ENCODE measurements at places on chromosomes 1 and 21.

DNA sequence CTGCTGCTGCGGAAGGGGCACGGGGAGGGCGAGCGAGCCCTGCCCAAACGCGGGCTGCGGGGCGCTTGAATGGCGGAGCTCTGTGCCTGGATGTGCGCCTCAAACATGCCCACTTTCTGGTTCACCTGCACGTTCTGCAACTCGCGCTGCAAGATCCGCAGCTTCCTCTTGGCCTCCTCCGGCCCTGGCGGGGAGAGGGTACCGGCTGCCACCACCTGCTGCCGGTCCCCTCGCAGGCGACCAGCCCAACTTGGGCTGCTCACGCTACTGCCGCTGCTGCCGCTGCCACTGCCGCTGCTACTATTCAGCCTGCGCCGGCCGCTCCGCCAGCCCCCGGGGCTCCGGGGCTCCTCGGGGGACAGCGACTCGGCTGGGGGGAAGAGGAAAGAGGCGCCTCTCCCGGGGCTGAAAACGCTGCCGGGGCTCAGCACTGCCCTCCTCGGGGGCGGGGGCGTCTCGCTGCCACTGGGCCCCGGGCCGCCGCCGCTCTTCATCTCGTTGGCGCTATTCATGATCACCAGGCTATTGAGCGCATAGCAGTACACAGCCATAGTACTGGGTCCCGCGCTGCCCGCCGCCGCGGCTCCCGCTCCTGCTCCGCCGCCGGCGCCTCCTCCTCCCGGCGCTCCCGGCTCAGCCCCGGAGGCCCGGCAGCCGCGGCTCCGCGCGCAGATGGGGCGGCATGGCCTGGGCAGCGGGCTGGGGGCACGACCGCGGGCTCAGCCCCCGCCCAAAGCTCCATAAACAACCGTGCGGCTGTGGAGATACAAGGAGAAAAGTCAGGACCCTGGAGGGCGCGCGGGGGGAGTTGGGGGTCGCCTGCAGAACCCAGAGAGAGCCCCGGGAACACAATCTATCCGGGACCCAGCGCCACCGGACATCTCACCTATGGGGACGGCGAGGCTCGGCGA lies 1.9 kb downstream of the ITPKB start:
- DNase-seq = peak; percentile 67

- no peak for DNase-seq
These were observed 111.0 kb downstream of the GABPA start for GRCh38 chr21:25845729-25846256.

DNA sequence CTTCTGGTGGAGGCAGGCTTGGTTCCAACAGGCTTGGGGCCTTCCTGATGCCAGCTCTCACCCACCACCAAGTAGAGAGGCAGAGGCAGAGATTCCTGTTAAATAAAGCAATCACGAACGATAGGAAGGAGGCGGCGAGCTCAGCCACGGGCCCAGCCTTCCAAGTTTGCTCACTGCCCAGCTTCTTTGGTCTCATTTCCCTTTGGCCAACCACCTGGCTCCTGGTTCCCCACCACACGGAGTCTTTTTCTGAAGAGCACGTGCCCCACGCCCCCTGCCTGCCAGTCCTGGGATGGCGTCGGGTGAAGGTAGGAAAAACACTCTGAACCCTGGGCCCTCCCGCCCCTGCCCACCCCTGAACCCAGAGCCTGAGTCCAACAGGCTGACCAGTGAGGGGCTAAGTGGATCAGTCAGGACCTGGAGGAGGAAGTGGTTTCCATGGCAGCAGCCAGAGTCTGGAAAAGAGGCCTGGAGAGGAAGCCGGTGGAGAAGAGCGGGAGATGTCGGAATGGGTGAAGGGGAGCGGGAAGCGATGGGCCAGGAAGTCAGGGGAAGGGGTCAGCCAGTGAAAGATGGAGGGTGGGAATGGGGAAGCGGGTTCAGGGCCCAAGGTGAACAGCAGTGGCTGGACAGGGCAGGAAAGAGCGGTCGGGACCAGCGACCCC lies 158.2 kb upstream of the KLHDC7A start:
- DNase-seq = no peak

- DNase-seq = no peak
These were observed 708.8 kb upstream of the CHRM3 start for GRCh38 chr1:238677567-238677966.

GRCh38 chr1:2587071-2587859 lies 688 bp downstream of the PRXL2B start:
- no peak for DNase-seq

DNA sequence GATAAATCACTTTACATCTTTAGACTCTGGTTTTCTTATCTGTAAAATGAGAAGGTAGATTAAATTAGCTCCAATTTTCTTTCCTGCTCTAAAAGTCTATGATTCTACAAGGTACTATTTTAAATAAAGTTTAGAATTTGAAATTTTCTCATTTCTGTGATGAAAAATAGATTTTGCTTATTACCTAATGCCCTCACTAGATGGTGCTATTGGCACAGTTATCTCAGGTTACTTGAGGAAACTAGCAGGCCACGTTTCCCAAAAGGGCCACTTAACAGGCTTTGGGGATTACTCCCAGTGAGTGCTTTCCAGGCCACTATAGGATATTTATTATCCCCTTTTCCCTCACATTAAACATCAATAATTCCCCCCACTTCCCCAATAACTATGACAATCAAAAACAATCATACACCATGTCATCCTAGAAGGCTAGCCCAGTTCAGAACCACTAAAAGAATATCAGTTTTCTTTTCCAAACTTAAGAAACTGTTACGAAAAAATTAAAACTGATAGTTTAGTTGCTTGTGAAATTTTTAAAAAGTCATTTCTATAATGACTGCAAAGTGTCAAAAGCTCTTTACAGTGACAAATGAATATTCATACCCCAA lies 30.6 kb downstream of the OMA1 start:
- peak; percentile 70 for DNase-seq
